ENCODE measurements at places on chromosomes 7 and 10.

DNA sequence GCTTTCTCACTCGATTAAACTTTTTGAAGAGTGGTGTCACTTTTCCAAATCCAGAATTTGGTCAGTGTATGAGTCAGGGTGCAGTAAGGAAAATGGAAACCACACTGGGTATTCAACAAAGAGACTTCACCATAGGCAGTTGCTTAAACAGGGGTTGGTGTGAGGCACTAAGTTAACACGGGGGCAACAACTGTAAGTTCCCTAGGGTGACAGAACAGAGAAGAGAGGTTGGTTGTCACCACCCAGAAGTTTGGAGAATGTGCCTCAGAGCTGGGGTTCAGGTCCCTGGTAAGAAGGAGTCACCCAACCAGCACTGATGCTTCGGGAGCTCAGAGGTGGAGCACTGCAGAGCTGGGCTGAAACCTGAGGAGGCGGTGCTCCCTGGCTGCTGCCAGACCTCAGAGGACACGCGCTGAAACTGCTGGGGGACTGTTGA, 170.4 kb downstream of the ARID5B start:
- DNase-seq: no peak

DNA sequence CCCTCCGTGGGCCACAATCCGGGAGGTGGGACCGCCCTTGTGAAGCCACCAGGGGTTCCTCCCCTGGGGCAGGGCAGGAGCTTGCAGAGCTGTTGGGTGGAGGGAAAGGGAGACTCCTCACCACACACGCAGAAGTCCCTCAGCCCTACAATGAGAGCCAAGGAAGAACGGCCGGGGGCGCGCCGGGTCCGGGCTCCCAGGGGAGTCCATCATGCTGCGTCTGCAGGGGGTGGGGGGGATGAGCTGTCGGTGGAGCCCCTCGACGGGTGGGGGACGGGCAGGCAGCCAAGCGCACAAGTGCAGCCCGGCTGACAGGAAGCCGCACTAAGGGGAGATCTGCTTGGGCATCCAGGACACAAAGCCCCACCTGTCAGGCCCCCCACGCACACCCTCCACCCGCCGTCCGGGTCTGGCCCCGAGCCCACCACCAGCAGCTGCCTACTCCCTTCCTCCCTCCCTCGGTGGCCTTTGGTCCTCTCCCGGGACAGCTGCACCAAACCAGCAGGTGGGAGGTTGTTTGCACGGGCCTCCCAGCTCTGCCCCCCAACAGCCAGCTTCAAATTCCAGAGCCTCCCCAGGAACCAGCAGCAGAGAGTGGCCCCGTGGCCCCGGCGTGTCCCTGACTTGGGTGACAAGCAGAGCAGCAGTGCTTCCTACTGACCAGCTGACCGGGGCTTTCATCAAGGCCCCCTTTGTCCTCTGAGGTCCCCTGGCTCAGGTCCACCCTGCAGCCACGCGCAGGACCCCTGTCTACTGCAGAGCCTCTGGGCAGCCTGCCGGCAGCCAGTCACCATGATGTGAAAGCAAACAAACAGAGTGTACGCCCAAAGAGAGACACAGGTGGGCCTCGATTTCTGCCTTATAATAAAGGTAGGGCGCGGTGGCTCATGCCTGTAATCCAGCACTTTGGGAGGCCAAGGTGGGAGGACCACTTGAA, 50.3 kb downstream of the HIP1 start:
- no peak for DNase-seq

GRCh38 chr10:71805776-71806703, 32.7 kb upstream of the VSIR start:
- DNase-seq: no peak

GRCh38 chr10:11295492-11295891, 277.8 kb downstream of the CELF2 start:
- DNase-seq: no peak

- no peak for DNase-seq
Observed at GRCh38 chr10:29841724-29842649, 207.2 kb upstream of the SVIL start.

GRCh38 chr7:92973293-92973731, 136.9 kb upstream of the CDK6 start:
- no peak for DNase-seq

- DNase-seq: no peak
Observed at GRCh38 chr10:127556916-127557315, 7.8 kb downstream of the NPS start.

DNA sequence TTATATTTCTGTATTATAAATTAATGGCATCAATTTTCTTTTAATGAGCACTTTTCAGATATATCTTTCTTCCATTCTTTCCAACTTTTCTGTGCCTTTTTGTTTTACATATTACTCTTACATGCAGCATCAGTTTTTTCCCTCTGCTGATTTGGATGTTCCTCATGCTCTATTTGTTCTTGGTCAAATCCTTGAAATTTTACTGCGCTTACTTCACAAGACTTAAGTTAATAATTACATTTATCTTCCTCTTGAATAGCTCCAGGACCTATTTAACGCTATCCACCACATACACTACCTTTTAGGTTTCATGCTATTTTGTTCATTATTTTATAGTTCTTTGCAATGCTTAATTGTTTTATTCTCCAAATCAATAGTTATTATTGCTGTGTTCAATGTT, 97.6 kb upstream of the CTTNBP2 start:
- peak; percentile 60 for DNase-seq

- DNase-seq: no peak
Observed at GRCh38 chr10:129877773-129878371, 86.2 kb downstream of the EBF3 start.

DNA sequence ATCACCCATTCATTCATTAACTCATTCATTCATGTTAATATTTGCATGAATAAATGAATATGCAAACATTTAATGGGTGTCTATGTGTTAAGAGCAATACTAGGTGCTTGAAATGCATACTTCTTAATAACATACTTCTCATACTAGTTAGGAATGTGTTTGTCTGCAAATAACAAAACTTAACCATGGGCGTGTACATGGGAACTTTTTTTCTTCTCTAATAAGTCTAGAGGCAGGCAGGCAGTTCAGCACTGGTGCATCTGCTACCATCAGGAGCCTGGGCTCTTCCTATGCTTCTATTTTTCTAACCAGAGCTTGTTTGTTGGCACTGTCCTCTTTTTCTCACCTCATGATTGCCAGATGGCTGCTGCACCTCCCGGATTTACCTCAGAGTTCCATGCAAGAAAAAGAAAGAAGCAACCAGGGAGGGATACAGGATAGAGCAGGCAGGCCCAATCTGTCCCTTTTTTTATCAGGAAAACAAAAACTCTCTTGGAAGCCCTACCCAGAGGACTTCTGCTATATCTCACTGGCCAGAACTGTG, 22.7 kb downstream of the CDHR3 start:
- DNase-seq: no peak

Measured in epithelial cell of proximal tubule (primary cell).